NCI-H1092 treated with DMSO at 0.1 percent for 48 hours (cell line): ENCODE measurements at places on chromosomes 3 and 15.

GRCh38 chr3:38649500-38650247 is at the start of gene SCN5A:
SCN5A (minus strand) TSS chr3:38649687; CDS start chr3:38633307, 16,380 bp downstream.
- no peak for DNase-seq

DNA sequence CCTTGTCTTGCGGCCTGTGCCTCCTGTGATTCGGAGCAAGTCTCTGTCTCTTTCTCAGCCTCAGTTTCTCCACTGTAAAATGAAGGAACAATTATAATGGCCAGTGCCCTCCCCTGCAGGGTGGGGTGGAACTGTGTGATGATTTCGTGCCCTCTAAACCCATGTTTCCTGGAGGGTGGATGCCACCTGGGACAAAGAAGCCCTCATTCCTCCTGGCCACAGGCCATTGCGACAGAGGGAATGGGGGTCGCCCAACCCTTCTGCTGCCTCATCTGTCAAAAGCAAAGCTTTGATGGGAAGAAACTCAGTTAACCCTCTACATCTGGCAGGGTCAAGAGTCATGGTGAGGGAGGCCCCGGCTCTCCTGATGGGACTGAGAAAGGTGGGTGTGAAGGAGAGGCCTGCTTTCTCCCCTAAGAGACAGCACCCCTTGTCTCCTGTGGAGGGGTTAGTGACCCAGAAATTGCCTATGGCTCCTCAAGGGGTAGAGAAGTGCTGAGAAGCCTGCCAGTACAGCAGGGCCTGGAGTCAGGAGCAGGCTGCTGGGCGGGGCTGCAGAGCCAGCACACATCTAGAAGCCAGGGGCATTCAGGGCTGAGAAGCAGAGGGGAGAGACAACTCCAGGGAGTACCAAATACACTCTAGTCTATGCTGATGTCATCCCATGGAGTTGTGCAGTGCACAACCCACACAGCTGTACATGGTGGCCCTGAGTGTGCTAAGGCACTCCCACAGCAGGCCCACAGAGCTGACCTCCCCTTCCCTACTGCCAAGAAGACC is 61.0 kb downstream of the PLXNA1 start:
- no peak for DNase-seq

GRCh38 chr3:12560505-12561190 is 3.8 kb downstream of the MKRN2 start:
- DNase-seq = no peak

DNA sequence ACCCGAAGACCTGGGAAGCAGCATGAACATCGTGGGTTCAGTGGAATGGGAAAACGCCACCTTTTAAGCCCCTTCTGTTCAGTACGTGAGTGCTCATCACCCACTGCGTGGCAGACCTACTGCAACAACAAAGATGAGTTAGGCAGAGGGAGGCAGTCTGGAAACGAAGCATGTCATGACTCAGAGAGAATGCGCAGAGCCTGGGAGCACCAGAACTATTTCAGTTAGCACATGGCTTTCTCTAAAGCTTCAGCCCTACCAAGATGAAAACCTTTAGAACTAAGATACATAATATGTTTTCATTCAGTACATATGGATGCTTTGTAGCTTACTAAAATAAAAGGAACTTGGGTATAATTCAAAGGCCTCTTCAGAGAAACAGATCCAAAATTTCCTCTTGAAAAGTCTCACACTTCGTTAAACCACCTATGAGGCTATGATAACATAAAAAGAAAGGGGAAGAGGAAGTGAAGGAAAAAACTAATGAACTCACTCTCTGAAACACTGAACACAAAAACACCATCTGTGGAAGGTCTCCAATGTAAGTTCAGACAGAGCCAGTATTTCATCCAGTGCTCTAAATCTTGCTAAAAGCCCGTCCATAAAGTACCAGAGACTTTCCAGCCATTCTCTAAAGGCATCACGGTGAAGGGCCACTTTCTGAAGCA is 140.1 kb downstream of the OCA2 start:
- DNase-seq = no peak

GRCh38 chr3:49703443-49703927 is 14.1 kb downstream of the RNF123 start:
- peak; percentile 27 for DNase-seq

DNA sequence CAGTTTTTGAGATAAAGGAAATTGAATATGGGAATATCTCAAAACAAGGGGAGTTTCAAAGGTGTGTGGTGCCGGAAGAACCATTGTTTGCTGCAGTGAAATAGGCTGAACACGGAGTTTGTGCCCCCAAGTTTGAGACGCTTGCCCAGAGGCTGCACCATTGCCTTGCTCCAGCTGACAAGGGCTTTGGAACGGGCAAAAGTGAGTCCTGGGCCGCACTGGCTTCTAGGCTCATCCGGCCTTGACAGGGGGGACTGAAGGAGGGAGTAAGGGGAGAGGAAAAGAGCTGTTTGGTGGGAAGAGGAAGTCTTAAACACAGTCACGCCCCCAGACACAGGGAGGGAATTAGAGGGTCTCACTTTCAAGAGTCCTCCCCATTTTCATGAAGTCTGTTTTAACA is 269.9 kb downstream of the FAM43A start:
- no peak for DNase-seq

GRCh38 chr15:65791335-65792137 is 557 bp downstream of the DENND4A start:
- peak; percentile 40 for DNase-seq

- DNase-seq = no peak
These were observed 19.4 kb downstream of the CDV3 start for GRCh38 chr3:133592843-133593242.

GRCh38 chr3:183278479-183279088 is 25.5 kb downstream of the B3GNT5 start:
- DNase-seq = no peak

GRCh38 chr3:185764980-185765370 is 59.9 kb downstream of the IGF2BP2 start:
- no peak for DNase-seq

DNA sequence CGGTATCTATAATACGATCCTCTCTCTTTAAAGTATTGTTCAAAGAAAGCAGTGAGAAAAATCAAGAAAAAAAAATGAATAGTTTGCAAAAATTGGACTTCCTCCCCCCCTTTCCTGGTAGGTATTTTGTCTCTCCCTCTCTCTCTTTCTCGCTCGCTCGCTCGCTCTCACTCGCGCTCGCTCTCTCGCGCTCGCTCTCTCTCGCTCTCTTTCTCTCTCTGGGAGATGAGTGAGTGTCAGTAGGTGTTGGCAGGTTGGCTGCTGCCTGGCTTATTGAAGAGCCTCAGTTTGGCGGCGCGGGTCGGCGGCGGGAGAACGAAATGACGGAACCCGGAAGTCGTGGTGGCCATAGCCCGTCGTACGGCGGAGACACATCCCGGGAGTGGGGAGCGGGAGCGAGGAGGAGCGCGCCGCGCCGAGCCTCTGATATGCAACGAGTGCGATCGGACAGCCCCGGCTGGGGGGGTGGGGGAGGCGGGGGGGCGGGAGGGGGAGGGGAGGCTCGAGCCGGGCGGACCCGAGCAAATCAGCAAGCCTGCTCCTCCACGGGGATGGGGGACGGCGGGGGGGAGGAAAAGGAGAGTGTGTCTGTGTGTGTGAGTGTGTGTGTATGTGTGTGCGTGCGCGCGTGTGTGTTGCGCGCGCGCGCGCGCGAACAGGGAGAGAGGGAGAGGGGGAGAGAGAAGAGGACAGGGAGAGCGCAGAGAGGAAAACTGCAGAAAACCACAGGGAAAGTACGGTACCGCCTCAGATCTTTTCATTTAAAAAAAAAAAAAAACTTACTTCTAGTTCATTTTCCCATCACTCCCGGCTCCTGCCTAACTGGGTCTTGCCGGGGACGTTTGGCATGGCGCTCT is at the start of gene MEIS2:
Gene MEIS2 (minus strand): TSS at position 441 of the 857 bp plus-strand sequence. CDS start 1,083 bp downstream, outside the sequence.
- peak; percentile 56 for DNase-seq

GRCh38 chr3:136932523-136932922 is 25.3 kb upstream of the IL20RB start:
- no peak for DNase-seq

DNA sequence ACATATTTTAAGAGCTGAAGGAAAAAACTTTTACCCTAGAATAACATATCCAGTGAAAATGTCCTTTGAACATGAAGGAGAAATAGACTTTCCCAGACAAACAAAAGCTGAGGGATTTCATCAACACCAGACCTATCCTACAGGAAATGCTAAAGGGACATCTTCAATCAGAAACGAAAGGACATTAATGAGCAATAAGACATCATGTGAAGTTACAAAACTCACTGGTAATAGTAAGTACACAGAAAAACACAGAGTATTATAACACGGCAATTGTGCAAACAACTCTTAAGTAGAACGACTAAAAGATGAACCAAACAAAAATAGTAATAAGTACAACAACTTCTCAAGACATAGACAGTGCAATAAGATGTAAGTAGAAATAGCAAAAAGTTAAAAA is 3.5 kb upstream of the ZSCAN2 start:
- DNase-seq = no peak

DNA sequence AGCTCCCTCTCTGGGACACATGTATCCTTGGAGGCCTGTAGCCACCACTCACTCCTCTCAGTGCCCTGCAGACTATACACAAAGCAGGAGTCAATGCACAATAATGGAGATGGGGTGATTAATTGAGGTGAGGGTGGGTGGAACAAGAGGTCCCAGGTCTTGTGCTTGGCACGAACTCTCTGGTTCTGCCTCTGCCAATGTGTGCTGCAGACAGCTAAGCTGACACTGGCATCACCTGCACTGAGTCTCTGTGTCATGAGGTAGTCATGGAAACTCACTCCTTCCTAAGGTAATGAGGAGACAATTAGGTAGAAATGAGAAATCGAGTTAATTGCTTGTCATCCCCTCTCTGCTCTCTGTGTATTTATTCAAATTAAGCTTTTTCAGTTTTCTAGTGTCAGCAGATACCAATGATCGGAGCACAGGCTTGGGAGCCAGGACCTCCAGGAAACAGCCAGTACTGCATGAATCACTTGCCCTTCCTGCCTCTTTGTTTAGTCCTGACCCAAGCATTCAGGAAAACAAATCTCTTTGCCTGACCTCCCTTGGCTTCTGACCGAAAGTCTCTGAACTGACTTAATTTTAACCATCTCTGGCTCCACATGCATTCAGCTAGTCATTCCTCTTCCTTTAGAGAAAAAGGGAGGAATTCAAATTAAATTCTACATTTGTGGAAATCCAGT is 56.7 kb downstream of the DRD3 start:
- no peak for DNase-seq

GRCh38 chr3:141456301-141456625 is 30.6 kb upstream of the RASA2 start:
- no peak for DNase-seq

DNA sequence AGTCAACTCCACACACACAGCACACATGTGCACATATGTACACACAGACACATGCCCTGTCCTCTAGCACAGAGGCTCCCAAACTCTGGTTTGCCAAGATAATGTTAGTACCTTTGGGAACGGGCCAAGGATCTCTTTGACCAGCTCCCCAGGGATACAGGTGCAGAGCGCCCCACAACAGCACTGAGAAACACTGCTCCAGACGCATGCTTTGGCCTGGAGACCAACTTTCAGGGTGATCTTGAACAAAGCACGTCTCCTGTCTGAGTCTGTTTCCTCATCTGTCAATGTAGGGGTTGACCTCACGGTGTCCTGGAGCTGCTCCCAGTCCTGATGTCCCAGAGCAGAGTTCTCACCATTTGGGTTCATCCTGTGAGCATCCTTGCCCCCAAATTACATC is 15.9 kb upstream of the SKOR1 start:
- no peak for DNase-seq

DNA sequence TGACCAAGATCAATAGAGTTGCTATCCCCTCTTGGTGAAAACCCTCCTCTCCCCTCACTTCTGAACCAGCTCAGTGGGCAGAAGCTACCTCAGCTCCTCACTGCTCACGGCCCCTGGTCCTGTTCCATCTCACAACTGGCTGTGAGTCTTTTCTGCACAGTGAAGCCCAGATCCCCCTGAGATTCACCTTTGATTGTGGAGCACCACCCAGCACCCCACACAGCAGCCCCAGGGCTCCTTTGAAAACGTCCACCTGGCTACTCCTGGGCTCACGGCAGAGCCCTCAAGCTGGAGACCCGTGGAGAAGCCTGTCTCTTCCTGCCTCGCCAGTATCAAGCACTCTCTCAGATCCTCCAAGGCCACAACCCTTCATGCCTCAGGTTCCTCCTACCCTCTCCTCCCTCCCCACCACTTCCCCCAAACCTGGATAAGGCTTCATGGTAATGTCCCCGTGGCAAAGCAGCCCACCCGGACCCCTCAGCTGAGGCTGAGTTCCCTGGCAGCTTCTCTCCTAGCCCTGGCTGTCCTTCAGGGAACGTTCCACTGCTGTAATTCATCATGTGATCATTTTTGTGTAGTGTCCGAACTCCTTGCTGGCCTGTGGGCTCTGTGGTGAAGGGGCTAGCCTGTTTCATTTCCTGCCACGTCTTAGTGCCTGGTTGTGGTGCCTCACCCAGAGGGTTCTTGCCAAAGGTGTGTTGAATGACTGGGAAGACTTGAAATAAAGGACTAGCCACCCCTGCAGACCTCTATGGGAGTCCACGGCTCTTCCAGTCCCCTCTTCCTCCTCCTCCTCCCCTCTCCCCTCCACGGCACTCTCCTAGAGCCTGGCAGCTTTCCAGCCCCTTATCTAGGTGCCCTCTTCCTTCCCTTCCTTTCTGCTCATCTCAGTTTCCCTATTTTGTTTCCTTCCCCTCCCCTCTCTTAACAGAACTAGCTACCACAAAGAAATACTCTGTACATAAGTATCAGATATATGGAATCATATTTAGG is 44.5 kb downstream of the KY start:
- DNase-seq = no peak

DNA sequence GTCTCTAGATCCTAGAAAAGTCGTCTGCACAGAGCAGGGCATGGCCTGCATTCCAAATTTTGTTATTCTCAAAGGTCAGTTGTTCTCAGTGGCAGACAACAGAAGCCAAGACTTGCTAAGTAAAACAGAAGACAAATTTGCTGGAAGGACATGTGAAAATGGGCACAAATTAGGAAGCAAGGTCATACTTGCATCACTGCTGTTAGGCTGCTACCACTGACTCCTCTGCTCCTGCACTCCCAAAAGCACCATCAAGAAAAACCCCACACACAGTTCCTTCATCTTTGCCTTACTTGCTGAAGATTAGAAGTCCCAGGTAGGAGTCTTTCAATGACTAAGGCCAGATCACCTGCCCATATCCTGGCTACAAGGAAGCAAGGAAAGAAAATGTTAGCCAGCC is 69.9 kb upstream of the ATP2C1 start:
- DNase-seq = no peak

- DNase-seq = no peak
These were observed 78.5 kb downstream of the OCA2 start for GRCh38 chr15:28020644-28021043.

GRCh38 chr3:186280737-186281136 is 81.3 kb downstream of the DGKG start:
- DNase-seq = no peak

DNA sequence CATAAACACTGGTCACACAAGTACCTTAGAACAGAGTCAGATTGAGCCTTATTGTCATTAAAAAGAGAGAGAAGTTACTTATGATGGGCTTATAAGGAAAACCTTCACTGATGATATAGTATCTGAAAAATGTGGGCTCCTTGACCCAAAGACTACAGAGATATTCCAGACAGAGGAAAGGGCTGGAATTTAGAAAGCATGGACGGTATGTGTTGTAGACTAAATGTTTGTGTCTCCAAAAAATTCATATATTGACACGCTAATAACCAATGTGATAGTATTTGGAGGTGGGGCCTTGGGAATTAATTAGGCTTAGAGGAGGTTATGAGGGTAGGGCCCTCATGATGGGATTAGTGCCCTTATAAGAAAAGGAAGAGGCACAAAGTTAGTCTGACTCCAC is 61.0 kb upstream of the DAZL start:
- DNase-seq = no peak

- no peak for DNase-seq
These were observed 76.4 kb downstream of the BBX start for GRCh38 chr3:107598926-107599771.

GRCh38 chr3:56688191-56688590 is 5.1 kb upstream of the TASOR start:
- no peak for DNase-seq

GRCh38 chr3:45214061-45214680 is 11.9 kb downstream of the TMEM158 start:
- no peak for DNase-seq
